Panc1 (cell line): ENCODE measurements at places on chromosomes 1 and 21.

DNA sequence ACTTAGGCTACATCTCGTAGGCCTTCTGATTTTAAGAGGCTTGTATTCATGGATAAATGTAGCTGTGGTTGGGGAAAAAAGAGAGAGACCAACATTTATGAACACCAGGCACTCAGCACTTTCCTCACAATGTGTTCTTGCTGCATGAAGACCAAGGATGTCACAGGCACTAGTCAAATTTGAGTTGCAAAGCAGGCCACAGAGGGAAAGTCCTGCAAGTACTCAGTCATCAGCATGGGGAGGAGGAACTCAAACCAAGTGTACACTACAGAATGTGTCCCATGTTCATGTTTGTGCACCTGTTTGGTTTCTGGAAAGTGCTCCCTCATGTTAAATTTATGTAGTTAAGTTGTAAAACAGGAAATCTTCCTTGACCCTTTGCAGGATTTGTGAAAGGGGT is 8.7 kb upstream of the MAP3K7CL start:
- DNase-seq: no peak

- DNase-seq: no peak
These were observed 15.2 kb downstream of the EPHX1 start for GRCh38 chr1:225825078-225825477.

- no peak for DNase-seq
These were observed 240.9 kb downstream of the KCTD3 start for GRCh38 chr1:215807911-215808436.

GRCh38 chr1:118488787-118489186 is 303.8 kb upstream of the SPAG17 start:
- DNase-seq: no peak

DNA sequence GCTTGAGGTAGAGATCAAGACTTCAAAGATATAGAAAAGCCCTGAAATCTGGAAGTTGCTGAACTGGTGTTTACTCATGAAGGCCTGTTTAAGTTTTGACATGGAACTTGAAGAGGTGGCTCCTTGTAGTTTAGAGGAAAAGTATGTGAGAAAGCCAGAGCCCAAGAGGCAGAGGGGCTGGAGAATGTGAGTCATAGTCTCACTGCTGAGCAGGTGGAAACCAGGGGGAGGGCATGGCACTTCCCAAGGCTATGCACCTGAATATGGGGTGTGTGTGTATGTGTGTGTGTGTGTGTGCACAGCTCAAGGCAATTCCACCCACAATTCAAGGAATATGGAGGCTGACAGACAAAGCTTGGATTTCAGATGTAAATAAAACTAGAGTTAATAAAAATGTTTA is 46.8 kb upstream of the C1orf198 start:
- DNase-seq: no peak

DNA sequence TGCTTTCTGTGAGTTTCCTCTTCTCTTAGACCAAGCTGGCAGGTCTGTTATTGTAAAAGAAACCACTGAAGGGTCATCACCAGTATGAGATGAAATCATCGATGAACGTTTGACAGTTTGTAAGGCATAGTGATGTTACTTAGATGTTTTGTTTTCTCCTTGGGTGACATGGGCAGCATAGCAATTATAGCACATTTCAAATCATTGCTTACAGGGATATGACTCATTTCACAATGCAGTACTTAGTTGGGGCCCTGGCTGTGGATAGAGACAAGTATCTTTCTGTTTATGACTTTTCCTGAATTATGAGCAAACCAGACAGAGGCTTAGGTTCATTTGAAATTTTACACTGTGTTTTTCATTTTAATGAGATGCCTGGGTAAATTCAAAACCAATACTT is 313.0 kb downstream of the RWDD3 start:
- no peak for DNase-seq

GRCh38 chr1:183278739-183279591 is 92.9 kb downstream of the LAMC2 start:
- DNase-seq: no peak

DNA sequence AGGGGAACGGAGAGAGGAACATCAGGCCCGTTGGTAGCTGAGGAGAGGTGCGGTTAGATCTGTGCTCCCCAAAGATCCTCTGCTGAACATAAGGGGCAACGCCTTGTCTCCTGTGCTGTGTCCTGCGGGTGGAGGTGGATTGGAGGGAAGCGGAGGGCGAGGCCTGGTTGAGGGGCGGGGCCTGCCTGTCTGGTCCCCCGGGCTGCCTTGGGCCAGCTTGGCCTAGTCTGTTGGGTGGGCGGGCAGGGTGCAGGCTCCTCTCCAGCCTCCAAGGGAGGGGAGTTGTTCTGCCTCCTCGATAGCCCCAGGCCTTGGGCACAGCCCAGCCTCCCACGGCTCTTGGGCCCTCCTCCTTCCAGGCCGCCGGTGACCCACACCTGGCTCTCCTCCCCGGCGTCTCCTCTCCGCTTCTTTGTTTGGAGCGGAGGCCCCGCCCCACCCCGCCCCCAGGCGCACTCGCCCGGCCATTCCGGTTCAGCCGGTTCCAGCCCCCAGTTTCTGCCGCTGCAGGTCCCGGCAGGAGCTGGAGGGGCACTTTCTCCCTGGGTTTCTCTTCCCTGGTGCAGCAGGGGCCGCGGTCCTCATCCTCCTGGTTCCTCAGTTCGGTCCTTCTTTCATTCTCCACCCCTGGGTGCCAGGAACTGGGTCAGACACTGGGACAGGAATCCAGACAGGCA is 19.4 kb downstream of the PTPRF start:
- no peak for DNase-seq

- no peak for DNase-seq
These were observed 49.8 kb downstream of the BCAR3 start for GRCh38 chr1:93631626-93632365.

GRCh38 chr1:19366599-19367536 is 54.7 kb downstream of the SLC66A1 start:
- no peak for DNase-seq

- DNase-seq: no peak
These were observed 6.3 kb downstream of the GPA33 start for GRCh38 chr1:167083871-167084270.
